ENCODE measurements at places on chromosomes 16 and 17. TPM values are rescaled to one million over a fixed set of nuclear protein-coding genes. Genes with fewer than 3 reads are reported as not detected.

DNA sequence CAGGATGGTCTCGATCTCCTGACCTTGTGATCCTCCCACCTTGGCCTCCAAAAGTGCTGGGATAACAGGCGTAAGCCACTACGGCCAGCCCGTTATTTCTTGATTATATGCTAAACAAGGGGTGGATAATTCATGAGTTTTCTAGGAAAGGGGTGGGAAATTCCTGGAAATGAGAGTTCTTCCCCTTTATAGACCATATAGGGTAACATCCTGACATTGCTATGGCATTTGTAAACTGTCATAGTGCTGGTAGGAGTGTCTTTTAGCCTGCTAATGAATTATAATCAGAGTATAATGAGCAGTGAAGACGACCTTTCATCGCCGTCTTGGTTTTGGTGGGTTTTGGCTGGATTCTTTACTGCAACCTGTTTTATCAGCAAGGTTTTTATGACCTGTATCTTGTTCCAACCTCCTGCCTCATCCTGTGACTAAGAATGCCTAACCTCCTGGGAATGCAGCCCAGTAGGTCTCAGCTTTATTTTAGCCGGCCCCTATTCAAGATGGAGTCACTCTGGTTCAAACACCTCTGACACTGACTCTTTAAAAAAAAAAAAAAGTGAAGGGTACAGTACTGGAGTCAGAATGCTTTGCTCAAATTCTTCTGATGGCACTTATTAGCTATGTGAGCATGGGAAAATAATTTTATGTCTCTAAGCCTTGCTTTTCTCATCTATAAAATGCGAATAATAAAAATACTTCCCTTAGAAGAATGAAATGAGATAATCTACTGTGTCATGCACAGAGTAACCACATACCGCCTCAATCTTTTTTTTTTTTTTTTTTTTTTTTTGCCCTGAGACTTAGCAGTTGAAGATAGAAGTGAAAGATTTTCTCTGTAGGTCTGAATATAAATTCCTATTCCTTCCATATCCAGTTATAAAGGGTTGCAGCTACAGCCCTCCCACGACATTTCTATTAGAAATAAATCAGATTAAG, 5.1 kb upstream of the CALCOCO2 start:
- no peak for DNase-seq

DNA sequence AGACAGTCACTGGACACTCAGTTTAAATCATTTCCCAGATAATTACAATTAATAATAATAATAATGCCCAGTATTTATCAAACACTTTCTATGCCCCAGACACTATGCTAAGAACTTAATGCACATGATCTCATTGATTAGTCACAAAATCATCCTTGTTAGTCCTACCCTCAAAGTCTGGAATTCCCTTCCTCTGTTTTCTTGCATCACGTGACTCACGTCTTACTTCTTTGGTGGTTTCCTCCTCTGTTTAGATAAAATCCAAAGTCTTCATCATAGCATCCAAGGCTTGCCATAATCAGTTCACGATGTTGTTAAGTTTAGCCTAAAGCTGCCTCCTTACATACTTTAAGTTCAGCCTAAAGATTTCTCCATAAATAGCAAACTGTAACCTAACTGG, 471.9 kb downstream of the PMP22 start:
- DNase-seq, result no peak

DNA sequence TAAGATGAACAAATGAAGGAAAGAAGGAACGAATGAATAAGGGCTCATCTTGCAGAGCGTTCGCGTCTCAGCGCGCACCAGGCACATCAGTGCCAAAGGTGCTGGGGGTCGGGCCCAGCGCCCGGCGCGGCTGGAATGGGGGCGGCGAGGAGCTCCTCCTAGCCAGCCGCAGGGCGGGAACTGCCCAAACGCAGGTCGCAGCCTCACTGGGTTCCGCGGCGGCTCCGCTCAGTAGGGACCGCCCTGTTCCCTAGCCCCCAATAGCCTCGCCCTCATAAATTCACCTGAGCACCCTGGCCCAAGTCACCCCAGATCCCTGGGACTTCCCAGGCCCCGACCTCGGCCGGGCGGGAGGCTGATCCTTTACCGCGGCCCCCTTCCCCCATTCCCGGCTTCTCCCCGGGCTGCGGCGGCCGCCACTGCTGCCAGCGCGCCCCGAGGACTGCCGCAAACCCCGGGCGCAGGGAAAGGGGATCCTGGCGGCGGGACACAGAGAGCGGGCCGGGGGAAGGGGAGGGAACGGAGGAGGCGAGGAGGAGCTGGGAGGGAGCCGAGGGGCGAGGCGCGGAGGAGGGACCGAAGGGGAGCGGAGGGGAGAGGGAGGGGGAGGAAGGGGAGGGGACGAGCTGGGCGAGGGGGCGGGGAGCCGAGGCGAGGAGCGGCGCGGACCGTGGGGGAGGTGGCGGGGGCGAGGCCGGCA, 377 bp upstream of the CRHR1 start:
- DNase-seq, result no peak

DNA sequence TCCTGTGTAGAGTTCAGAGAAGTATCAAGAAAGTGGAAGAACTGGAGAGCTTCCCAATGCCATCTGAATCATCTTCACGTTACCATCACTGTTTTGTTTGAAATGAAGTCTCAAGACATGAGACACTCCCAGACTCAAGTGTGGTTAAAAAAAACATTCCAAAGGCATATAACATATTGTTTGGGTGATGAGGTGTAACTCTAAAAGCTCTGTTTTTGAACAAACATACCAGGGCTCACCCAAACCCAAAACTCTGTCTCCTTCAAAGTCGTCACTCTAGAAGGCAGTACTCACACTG, 6.3 kb upstream of the ZCCHC14 start:
- DNase-seq, result no peak

- no peak for DNase-seq
Observed at GRCh38 chr17:76966486-76967181, 98.4 kb downstream of the MGAT5B start.

DNA sequence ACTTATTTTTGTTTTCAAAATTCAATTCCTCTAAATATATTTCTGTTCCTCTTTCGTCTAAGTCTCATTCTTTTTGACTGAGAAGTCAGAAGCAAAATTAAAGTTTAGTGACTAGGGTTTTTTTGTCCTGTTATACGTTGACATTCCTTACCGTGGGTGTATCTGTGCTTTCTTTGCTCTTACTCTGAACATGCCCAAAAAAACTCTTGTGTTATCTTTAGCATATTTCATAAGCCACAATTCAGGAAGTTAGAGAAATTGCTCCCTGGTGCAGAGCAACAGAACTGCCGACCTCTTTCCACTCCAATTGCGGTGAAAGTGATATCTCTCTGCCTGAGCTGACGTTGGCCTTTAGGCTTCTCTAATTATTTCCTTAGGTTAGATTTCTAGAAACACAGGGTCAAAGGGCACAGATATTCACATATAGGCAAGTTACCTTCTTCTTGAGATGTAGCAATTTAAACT, 65.7 kb downstream of the CENPV start:
- DNase-seq, result no peak

DNA sequence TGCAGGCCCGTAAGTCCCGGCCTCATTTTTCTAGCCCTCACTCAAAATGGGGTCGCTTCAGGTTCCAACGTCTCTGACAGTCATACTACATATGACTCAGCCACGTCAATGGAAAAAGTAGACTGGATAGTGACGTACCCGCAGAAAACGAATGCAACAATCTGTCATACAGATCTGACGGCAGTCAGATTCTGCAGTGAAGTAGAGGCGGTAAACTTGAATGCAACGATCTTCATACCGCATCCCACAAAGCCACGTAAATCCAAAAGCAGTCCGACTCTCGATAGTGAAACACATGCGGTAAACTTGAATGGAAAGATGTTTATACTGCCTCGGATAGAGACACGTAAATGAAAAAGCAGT, 38.4 kb upstream of the ARL4D start:
- no peak for DNase-seq

DNA sequence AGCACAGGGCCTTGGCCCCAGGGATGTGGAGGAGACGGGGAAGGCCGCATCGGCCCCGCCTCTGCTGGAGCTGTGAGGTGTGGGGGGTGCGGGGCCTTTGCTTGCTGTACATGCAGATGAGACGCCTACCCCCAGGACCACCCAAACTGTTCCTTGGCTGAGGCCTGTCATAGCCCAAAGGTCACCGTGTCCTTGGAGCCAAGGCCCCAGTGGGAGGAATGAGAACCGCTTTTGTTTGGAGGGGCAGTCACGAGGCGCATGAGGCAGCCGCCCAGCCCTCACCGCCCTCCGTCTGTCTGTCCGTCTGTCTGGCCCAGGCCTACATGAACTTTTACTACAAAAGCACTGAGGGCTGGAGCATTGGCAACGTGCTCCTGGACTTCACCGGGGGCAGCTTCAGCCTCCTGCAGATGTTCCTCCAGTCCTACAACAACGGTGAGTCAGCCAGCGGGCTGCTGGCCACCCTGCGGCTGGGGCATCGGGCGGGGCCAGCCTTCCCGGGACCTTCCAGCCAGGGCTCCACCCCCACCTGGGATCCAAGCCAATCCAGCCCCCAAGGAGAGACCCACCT, 8.8 kb downstream of the TAX1BP3 start:
- no peak for DNase-seq

- DNase-seq, result no peak
Observed at GRCh38 chr16:49597796-49598195, 224.2 kb downstream of the C16orf78 start.

DNA sequence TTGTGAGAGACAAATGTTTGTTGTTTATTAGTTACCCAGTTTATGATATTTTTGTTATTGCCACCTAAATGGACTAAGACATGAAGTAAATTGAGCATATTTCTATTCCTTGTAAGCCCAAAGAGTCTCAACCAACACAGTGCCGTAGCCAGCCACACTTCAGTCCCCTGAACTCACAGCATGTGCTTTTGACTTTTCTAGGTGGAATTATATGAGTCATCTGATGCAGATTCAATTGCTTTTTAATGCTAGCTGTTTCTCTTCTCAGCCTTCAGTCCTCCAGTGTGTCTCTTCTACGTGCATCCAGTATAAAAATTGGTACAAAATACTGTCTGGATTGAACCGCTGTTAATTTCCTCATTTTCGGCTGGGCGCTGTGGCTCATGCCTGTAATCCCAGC, 39.0 kb downstream of the IQCK start:
- DNase-seq, result no peak

GRCh38 chr17:56937687-56938086, 23.2 kb downstream of the COIL start:
- no peak for DNase-seq

GRCh38 chr17:73797594-73798110, 153.4 kb upstream of the SDK2 start:
- no peak for DNase-seq

DNA sequence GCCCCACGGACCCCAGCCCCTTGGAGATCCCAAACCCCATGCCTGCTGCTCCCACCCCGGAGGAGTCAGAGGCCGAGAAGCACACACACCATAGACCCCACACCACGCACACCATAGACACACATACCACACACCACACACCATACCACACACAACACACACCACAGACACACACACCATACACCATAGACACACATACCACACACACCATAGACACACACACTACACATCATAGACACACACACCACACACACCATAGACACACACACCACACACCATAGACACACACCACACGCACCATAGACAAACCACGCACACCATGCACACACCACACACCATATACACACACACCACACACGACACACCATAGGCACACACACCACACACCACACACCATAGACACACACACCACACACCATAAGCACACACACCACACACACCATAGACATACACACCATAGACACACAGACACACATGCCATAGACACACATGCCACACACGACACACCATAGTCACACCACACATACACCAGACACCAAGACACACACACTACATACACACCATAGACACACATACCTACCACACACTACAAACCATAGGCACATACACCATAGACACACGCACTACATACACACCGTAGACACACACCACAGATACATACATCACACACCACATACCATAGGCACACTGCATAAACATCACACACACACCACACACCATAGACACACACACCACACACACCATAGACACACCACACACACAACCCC, 11.3 kb downstream of the TBC1D16 start:
- no peak for DNase-seq

DNA sequence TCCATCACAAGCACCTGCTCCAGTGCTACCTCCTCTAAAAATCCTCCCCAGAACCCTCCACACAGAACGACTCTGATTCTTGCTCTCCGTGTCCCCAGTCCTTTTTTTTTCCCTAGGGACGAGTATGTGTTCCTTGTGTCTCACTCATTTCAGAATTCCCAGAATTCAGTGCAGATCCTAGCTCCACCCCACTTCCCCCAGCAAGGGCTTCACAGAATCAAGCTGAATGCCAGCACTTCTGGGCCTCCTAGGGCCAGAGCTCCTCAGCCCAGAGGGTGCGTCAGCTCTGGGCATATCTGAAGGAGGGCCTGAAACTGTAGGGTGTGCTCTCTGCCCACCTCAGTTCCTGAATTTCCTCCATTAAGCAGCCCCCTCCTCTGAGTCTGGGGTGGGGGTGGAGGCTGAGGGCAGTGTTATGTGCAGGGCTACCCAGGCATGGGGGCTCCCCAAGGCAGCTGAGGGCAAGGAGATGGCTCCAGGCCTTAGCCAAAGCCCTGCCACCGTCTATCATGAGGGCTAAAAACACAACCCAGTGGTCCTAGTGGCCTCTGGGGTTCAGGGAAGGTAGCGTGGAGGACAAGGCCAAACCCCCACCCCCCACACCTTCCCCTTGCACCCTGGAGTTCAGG, 6.5 kb downstream of the UNC119 start:
- no peak for DNase-seq

DNA sequence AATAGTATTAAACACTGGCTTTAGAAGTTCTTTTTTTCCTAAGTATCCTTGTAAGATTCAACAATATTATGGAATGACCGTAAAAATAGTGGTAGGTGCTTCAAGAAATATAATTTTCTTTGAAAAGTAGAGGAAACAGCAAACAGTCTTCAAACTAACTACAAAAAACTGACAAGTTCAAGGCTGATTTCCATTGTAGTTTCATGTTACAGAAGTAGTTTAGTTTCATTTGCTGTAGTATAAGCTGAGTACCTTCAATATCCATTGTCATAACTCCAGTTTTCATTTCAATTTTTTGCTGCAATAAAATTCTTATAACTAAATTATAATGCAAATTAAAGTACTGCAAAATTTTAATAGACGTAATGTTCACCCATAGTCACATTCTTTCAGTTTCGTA, 19.3 kb downstream of the PHKB start:
- no peak for DNase-seq

DNA sequence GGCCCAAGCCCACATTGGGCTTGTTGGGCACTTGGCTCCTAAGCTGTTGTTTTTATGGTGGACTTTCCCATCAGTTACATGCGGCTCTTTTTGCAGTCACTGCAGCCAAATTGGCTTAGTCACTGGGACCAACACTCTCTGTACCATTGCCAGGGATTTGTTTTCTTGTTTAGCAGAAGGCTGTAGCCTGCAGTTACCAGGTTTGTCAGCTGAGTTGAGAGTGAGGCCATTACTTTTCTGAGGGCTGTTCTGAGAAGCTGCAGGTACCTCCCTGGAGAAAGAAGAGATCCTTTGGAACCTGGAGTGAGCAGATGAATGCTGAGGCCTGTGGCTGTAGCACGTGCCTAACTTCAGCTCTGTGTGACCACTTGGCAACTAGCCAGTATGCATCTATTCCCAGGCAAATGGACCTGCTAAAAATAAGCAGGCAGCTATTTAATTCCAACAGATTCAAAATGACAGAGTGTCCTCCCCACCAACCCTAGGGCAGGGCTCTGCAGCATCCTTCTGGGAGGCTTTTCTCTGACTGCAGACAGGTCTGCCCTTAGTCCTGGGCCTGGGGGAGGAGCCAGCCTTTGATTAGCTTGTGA, 12.9 kb downstream of the AKAP1 start:
- no peak for DNase-seq

Gene NRN1L
- 1.4 TPM for total RNA-seq

Gene TBC1D26
- 1.1 TPM for total RNA-seq

Gene TMC7
- total RNA-seq, result 5.2 TPM

Gene FNDC8
- total RNA-seq, result not detected

Gene NLRC3
- 0.15 TPM for total RNA-seq

Gene CREBBP
- 42.7 TPM for total RNA-seq

Gene ZMYND15
- total RNA-seq, result 2.8 TPM
